ENCODE measurements at places on chromosomes 11 and 22.
A peak's percentile ranks its signal among the peaks of the same experiment; 100 is the strongest.

DNA sequence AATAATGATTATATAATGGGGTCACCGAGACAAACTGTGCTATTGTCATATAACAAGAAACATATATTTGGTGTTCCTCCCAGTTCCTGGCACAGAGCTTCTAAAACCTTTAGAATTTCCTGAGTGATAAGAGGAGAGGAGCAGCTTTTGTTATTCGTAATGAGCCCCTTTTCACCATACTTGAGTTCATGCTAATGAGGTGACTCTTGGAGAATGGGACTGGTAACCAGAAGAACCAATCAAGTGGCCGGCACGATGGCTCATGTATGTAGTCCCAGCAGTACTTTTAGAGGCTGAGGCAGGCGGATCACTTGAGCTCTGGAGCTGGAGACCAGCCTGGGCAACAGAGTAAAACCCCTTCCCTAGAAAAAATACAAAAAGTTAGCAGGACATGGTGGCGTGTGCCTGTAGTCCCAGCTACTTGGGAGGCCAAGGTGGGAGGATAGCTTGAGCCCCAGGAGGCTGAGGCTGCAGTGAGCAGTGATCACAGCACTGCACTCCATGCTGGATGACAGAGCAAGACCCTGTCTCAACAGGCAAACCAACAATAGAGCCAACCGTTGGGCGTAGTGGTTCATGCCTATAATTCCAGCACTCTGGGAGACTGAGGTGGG lies 62.7 kb upstream of the FTH1 start:
- DNase-seq, result no peak

DNA sequence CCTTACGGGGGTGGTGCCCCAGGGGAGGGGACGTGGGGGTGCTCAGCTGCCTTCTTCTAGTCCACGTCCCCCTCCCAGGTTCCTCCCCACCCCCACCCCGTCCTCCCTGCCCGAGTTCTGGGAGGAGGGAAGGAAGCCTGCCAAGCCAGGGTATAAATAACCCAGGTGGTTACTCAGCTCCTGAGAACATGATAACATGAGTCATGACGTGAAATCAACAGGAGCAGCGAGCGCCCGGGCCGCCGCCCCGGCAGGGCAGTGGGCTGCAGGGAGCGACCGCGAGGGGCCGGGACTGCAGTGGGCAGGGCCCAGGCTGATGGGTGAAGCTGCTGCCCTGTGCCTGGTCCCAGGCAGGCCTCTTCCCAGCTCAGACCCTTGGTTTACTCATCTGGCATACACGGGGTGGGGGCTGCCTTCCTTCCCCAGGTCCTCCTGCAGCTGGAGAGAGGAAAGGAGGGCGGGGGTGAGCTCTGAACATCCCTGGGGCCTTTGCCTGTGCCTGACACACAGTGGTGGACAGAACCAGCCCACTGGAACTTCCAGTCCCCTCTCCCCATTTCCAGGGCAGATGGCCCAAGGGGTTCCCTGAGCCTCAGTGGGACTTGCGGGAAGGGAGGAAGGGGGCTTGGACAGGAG lies 8.8 kb upstream of the PDGFB start:
- no peak for DNase-seq

DNA sequence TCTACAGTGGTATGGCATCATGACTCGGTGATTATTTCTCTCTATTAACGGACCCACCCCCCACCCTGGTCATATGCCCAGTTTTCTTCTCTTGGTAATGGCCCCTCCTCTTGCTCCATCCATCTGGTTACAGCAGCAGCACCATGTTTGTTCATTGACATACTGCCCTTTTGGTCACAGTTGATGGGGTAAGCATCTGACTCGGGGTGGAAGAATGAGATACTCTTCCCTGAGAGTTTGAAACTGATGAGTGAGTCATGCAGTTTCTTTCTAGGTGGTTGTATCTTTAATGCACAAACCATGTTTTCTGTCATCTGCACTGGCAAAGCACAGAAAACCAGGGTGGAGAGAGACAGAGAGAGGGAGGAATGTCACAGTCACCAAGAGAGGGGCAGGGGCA lies 126.0 kb downstream of the SYN3 start:
- no peak for DNase-seq

DNA sequence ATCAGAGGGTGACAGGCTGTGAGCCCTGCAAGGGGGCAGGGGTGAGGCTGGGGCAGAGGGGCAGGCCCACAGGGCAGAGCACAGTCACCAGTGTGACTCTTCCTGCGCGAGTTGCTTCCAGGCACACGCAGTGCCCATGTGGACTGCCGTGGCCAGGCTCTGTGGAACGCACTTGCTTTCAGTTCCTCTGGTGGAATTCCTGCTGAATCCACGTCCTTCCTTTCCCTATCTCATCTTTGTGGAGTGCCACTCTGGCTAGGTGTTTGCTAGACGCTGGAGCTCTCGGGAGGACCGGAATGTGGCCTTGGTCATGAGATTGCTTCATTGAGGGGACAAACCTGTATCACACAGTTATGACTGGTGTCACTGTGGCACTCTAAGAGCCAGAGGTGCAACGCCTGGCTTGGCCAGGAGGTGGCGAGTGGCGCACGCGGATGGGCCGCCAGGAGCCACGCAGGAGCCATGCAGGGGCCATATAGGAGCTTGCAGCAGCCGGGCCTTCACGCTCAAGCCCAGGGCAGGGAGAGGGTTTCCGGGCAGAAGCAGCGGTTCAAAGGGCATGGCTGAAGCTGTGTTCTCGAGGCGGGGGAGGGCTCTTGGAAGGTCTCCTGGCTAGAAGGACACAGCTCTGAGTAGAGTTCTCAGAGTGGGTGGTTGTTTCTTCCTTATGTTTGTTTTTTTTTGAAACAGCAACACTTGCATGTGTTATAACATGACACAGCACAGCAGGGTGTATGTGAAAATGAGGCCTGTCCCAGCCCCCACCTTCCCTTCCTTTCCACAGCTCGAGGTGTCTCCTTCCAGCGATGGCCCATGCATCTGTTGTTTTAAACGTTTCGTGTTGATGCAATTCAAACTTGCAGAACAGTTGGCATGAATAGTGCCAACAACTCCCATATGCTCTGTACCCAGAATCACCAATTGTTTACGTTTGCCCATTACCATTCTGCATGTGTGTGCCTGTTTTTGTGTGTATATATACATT lies 36.2 kb downstream of the TBC1D22A start:
- peak; percentile 54 for DNase-seq

DNA sequence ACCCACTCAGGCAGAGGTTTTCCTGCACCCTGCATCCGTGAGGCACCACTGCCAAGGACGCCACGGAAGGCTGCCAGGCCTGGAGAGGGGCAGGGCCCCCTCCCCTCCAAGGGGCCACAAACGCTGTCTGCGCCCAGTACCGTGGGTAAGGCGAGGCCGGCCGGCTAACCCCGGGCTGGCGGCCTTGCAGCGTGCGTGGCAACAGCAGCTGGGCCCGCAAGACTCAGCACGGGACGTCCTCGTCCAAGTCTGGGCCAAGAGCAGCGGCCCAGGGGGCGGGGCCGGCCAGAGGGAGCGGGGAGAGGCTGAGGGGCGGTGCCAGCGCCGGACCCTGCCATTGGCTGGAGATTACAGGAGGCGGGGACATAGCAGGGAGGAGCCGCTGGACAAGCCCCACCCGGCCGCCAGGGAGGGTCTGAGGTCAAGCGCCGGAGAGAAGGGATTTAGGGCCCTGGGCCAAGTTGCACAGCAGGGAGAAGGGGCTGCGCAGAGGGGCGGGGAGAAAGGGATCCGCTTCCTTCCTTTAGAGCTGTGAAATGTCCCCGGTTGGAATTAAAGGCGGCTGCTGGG lies 16.0 kb downstream of the SLC43A1 start:
- peak; percentile 81 for DNase-seq

GRCh38 chr11:68839911-68840641 lies 1.6 kb downstream of the CPT1A start:
- peak; percentile 57 for DNase-seq

DNA sequence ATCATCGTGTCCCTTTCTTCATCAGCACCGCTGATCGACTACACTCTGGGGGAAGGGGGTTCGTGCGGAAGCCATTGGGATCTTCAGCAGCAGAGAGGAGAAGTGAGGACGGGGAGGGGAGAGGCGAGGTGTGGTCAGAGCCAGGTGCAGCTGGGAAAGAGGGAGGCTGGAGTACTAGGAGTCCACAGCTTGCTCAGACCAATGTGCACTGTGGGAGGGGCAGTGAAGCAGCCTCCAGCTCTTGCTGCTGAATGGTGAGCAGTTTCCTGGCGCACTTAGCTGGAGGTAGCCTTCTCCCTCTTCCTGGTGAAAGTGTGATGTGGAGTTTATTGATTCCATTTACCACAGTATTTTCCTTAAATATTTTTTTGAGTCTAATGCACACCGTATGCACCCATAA lies 99.0 kb upstream of the NECTIN1 start:
- DNase-seq, result no peak

GRCh38 chr11:103079833-103080232 lies 12.1 kb downstream of the DCUN1D5 start:
- no peak for DNase-seq

DNA sequence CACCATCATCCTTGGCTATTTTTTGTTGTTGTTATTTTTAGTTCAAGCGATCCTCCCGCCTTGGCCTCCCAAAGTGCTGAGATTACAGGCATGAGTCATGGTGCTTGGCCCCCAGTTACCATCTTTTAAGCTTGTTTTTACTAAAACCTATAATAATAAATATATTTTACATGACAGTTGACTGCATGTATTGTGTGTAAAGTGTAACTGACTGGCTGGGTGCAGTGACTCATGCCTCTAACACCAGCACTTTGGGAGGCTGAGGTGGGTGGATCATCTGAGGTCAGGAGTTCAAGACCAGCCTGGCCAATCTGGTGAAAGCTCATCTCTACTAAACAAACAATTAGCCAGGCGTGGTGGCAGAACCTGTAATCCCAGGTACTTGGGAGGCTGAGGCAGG lies 386.2 kb downstream of the TENM4 start:
- DNase-seq, result no peak

DNA sequence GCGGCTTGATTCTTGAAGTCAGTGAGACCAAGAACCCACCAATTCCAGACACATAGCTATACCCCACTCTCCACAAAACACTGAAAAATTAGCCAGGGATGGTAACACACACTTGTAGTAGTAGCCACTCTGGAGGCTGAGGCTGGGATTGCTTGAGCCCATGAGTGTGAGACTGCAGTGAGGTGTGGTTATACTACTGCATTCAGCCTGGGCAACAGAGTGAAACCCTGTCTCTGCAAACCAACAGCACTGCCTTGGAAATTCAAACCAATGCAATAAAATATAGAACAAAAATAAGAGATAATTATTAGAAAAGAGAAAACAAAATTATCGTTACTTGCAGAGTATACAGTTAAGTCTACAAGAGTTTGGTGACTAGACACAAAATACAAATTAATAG lies 20.2 kb upstream of the PRDM10 start:
- no peak for DNase-seq

- no peak for DNase-seq
Measured at GRCh38 chr11:68370211-68371111, 58.1 kb downstream of the LRP5 start.

GRCh38 chr11:396948-397548 lies 3.0 kb downstream of the PKP3 start:
- no peak for DNase-seq

DNA sequence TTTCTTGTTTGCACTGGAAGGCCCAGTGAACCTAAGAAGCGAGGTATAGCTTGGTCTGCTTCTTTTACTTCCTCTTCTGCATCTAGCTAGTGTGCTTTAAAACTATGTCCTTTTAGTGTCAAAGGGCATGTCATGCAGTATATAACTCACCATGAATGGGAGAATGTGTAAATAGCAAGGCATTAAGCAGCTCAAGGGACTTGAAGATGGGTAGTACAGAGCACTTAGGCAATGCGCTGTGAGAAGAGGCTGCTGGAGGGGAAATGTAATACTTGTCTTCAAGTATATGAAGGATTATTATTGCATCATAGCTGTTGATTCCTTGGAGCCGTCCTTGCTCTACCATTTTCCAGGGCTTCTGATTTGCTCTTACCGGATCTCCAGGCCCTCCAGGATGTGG lies 7.6 kb downstream of the MAML2 start:
- no peak for DNase-seq

GRCh38 chr11:34792814-34793258 lies 123.3 kb downstream of the APIP start:
- DNase-seq, result no peak

- no peak for DNase-seq
Measured at GRCh38 chr11:64353715-64354506, 5.1 kb upstream of the RPS6KA4 start.

DNA sequence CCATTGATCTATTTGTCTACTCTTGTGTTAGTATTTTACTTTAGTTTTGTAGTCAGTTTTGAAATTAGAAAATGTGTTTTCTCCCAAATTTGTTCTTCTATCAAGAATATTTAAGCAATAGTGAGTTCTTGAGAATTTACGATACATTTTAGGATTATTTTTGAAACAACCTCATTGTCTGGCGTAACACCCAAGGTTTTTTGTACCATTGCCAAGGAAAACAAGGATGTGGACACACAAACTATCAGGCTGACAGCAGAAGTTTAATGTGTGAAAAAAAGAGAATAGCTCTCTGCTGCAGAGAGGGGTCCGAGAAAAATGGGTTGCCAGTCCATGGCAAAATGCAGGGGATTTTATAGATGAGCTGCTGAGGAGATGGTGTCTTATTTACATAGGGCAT lies 865.1 kb upstream of the CNTN5 start:
- no peak for DNase-seq

DNA sequence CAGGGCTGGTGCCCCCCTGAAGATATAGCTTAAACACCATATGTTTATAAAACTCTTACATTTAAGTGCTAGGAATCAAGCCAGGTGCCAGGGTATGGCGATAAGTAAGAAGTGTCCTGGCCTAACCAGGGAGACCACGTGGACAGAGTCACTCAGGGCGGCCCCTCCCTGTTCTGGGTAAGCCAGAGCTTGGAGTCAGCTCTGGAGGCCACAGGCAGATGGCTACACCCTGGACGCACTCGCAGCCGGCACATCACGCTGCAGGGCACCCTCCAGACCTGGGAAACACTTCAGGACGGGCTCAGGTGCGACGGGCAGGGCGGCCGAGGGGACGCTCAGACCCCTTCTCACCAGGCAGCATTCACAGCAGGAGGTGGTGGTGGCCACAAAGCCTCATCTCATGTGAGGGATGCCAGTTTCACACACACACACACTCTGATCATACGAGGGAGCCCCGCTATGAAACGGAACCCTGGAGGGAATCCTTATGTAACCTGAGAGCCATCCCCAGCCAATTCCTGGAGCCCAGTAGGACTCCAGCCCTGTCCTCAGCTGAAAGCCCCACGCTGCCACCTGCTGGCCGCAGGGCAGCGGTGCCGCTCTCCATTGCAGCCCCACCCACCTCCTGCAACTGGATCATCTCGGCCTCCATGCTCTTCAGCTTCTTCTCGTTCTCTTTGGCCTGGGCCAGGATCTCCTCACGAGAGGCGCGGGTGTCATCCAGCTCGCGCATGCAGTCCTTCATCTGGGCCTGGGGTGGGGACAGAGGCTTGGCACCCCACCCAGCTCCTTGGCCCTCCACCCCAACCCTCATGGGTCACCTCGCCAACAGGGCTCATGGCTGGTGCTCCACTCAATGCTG lies 33.4 kb downstream of the APOL1 start:
- peak; percentile 32 for DNase-seq

DNA sequence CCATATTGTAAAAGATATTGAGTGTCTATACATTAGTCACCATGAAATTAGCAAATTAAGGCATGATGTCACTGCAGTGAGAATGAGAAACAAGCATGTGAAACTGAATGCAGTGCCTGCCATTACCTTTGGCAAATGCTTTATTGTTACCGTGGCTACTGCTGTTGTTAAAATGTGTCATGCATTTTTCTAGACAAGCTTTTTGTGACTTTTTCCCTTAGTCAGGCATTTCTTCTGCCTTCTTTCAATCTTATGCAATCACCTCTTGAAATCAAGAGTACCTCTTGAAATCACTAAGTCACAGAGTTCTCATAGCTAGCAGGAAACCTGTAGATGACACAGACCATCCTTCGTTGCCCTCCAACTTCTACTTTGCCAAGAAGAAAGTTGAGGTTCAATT lies 461.7 kb upstream of the TENM4 start:
- DNase-seq, result no peak

All from C1 segment of cervical spinal cord (tissue), 14 donors.